ENCODE measurements at places on chromosomes 4 and X.

GRCh38 chrX:24899391-24899790 lies 116.4 kb downstream of the ARX start:
- no peak for DNase-seq

GRCh38 chrX:291411-291901 lies 10.3 kb downstream of the PLCXD1 start:
- no peak for DNase-seq

DNA sequence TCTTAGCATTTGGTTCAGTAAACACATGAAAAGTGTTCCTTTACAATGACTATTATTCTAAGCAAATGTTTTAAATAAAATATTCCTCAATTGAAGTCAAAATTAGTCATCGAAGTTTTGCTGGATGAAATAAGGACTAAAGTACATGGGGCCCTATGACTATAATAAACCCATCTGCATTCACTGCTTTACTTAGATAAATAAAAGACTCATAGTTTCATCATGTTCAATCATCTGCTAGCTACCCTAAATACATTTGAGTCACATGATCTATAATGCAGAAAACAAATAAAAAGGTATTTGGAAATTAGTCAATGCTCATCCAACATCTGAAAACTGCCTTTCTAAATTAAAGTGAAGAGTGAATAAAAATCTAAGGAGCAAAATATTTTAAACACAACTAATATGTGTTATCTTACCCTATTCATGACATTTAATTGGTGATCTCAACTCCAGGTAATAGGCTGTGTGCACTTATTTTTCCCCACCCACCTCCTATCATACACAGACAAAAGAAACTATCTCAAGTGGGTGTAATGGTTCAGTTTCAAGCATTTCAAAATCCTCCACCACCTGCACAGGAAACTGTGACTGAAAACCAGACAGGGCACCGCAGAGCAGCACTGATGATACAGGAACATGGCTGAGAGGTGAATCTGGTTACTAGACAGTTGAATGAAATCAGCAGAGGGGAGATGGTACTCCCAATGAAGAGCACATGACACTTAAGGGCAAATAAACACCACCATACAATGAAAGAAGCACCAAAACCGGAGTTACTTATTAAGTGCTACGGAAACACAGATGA lies 78.6 kb downstream of the CAMK2D start:
- DNase-seq, result peak; percentile 56

GRCh38 chr4:11470438-11471045 lies 41.8 kb upstream of the HS3ST1 start:
- DNase-seq, result no peak

DNA sequence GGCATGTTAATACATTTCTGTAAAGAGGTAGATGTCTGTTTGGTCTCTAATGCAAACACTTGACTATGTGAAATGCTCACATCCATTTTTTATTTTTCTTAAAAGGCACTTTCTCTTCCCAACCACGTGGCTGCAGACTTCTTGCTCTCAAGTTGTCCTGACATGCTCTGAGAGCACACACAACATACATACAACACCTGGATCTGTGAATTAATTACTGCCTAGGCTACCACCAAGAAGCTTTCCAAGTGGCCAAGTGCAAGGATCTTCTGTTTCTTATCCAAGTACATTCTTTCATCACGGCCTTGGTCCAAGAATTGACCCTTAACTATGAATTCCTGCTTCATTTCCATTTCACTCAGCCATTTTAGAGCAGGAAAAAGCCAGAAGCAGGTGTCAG lies 110.8 kb downstream of the SPRY1 start:
- no peak for DNase-seq

DNA sequence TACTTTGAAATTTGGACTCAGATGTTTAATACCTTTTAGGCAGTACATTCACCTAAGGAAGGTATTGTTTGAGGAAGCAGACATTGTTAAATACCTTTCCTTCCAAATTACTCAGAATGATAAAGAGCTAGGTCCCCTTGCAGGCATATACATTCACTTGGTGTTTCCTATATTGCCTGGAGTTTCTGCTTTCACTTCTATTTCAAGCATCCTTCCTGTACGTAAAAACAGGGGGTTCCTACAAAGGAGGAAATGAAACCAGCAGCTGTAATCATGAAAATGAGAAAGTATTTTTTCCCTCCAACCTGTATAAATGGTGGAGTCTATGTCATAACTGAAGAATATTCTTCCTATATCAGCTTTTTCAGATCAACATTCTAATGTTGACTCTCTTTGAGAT lies 90.4 kb upstream of the RASGEF1B start:
- no peak for DNase-seq

DNA sequence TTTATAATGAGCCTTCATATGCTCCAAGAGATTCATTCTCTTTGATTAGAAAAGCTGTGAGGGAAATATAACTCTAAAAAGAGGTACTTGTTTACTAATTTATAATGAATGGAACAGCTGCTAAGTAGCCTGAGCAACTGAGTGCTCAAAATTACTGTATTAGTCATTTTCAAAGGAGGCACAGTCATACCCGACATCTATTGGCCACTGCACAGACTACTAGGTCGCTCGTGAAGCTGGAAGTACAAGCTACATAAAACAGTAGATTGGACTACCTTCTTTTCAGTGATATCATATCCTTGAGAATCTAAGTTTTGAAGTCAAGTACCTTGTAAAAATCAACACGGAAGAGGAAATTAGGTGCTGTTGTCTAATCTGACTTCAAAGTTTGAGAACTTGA lies 52.0 kb upstream of the GLRB start:
- no peak for DNase-seq

GRCh38 chr4:26287756-26288155 lies 33.1 kb upstream of the RBPJ start:
- no peak for DNase-seq

GRCh38 chr4:177108708-177109107 lies 201.0 kb upstream of the NEIL3 start:
- no peak for DNase-seq

DNA sequence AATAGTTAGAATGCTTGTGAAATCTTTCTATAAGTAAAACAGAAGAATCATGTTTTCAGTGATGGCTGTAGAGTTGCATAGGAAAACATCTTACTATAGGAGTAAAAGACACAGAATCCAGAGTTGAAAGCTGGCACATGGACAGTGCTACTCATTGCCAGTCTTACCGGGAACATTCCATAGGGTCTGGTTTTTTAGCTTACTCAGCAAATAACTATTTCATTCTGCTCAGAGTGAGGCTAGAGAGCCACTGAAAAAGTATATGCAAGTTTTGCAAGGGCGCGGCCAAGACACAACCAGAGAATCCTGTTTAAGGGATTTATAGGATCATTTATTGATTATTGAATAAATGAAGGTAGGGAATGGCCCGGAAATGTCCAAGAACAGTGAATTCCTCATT lies 60.3 kb downstream of the MTHFD2L start:
- DNase-seq, result no peak

DNA sequence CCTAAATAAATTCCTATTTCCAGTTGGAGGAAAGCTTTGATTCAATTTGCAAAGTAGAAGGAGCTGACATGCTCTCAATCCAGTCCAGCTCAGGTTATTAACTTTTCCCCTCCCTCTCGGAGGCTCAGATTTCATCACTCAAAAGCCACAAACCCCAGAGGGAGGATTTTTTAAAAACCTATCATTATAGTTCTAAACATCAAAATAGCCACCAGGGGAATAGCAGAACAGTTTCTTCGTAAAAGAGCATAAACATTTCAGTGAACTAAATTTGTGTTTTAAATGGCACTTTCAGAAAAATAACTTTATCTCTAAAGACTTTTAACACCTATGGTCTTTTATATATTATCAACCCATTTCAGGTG lies 8.8 kb downstream of the GPRIN3 start:
- no peak for DNase-seq

DNA sequence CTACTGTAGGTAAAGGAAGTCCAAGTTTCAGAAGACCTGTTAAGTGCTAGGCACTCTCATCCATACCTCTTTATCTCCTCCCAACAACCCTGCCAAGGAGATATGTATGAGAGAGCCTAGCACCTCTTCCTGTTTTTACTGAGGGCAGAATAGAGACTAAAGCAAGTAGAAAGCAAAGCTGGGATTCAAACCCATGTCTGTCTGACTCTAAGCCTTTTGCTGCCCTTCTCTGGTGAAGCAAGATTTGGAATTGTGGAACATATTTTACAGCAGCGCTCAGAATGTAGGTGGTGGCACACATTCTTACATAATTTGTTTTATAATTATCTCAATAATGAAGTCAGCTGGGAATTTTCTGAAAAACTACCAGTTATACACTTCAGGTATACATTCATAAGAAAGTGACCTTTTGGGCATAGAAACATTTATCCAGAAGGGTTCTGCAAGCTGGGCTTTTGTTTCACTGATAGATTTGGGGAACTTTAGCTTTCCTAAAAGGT lies 41.7 kb downstream of the SEPTIN11 start:
- no peak for DNase-seq

GRCh38 chr4:73663576-73663975 lies 43.3 kb upstream of the RASSF6 start:
- DNase-seq, result no peak

GRCh38 chrX:106684207-106684606 lies 42.3 kb upstream of the RNF128 start:
- DNase-seq, result no peak

- no peak for DNase-seq
Observed at GRCh38 chr4:38213083-38213805, 253.0 kb downstream of the PTTG2 start.

- DNase-seq, result no peak
Observed at GRCh38 chr4:16862697-16863096, 35.7 kb downstream of the LDB2 start.

GRCh38 chr4:117873779-117874178 lies 160.5 kb upstream of the NDST3 start:
- no peak for DNase-seq

DNA sequence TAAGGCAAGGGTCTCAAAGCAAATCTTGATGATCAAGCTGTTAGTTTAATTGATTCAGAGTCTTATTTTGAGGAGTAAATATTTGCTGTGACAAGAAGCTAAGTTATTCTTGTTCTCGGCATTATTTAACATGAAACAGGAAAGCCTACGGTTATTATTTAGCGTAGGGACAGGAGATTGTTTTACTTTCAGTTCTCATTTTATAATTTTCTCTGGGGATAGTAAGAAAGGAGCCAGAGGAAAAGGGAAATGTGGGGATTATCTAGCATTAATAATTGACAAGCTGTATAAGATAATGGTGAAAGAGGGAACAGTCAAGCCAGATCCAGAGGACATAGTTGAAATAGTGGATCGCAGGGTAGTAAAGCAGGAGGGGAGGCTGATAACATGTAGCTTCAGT lies 39.7 kb upstream of the PARM1 start:
- DNase-seq, result no peak

DNA sequence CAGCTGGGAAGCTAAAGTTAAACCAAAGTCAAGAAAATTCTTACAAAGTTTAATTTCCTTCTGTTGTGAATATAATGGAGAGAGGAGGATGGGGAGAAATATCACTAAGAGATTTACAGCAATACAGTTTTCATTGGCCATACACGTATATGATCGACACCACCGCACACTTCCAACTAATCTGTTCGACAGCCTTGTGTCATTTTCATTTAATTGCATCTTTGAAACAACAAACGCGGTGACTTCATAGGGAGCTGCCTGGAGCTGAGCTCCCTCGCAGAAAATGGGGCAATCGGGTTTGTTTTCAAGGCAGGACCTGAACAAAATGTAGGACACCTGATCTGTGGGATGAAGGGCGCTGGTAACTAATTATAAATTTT lies 1.3 kb downstream of the PTPN13 start:
- DNase-seq, result no peak

DNA sequence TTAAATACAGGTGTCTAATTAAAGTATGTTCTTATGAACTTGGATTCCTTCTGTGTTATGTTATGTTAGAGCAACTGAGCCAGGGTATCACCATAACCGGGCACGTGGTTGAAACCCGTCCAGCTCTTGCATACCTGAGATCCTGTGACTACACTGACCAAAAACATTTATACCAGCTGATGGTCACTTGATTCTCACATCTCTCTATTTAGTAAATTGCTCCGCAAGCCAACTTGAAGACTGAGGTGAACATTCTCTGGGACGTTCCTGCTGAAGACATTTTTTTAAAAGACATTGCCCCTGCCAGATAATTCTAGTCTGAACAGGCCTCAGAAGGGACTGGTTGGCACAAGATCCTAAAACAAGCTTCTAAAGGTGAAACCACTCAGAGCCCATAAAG lies 550.0 kb upstream of the DIPK2B start:
- DNase-seq, result no peak

DNA sequence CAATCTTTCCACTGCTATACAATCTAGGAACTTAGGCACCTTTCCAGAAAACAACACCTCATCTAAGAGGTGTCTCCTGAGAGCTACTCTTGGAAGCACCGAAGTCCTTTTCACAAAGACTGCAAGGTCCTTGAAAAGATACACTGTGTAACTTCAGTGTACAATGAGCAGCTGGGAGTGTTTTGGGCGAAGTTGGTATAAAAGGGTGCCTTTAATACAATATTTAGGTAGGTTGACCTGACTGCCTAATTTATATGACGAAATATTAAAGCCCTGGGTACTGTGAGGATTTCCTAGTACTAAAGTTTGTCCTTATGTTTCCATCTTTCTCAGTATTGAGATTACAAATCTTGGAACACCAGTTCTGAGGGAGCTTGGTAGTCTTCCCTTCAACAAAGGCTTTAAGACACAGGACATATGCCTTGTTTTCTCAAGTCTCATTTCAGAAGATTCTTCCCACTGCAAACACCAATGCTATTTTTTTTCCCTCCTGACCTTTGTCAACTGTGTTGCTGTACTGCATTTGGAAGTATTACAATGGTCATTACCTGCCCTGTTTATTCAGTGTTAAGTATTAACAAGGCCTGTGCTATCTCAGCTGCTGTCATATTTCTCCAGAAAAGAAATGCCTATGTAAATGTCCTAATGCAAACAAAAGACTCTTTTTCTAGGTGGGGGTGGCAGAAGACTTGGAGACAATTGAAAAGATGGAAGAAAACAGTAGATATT lies 134.2 kb downstream of the MAML3 start:
- DNase-seq, result no peak

GRCh38 chr4:174582463-174582862 lies 60.2 kb upstream of the HPGD start:
- DNase-seq, result no peak

- DNase-seq, result no peak
Observed at GRCh38 chr4:99723612-99724011, 66.0 kb upstream of the C4orf54 start.

- DNase-seq, result no peak
Observed at GRCh38 chr4:114383721-114384120, 214.9 kb upstream of the UGT8 start.

DNA sequence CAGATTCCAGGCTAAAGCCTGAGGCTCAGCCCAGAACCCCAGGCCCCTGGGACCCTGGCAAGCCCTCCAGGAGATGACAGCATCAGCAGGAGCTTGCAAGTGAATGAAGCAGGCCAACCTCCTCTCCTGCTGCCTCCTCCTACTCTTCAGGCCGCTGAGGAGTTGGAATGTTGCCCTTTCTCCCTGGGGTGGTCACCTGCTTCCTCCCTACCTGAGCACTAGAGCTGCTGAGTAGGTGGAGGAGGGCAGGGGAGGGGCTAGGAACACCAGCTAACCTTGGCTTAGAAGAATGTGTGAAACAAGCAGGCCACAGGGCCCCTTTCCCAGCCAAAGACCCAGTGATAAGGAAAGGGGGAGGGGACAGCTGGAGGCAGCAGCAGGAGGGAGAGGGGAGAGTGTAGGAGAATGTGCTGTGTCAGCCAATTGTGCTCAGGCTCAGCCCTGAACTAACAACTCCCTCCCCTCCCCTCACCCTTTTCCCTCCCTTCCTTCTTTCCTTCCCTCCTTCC lies 58.0 kb downstream of the PJA1 start:
- no peak for DNase-seq

Measured in activated CD4-positive, alpha-beta T cell treated with anti-CD3 and anti-CD28 coated beads, Interleukin-2, amount 50 U/mL, for 1 hour (primary cell).